ENCODE measurements at places on chromosomes 1 and 21. TPM values are rescaled to one million over a fixed set of nuclear protein-coding genes. Genes with fewer than 3 reads are reported as not detected.

PADI4 gene
- total RNA-seq, result not detected

PLA2G2A gene
- total RNA-seq, result not detected

LRRC42 gene
- 59.1 TPM for total RNA-seq

STIL gene
- total RNA-seq, result 41.3 TPM

SZT2 gene
- total RNA-seq, result 44.6 TPM

ENAH gene
- 267 TPM for total RNA-seq

EDEM3 gene
- total RNA-seq, result 20.1 TPM

DCDC2B gene
- not detected for total RNA-seq

CYP4A11 gene
- 2.1 TPM for total RNA-seq

CAMSAP2 gene
- 22.2 TPM for total RNA-seq

PPT1 gene
- total RNA-seq, result 88.2 TPM

PCAT6 gene
- 5.0 TPM for total RNA-seq

DNA sequence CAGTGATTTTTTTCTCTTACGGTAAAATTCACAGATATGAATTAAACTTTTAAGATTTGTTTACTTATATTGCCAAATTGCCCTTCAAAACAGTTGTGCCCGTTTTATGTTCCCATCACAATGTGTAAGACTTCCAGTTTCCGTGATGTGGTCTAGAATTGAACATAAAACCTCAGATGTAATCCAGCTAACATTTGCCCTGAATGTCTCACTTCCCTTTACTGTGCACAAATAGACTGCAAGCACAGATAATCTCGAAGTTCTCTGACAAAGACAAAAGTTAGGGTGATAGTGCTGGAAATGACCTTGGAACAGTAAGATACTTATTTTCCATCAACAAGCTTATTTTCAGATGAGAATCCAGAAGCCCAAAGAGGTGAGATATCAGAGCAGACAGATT lies 177.5 kb downstream of the ZZZ3 start:
- no peak overlapping the region for H3K27ac ChIP-seq
- no peaks in the 10 kb centered on the region for H3K36me3 ChIP-seq
- no peaks in the 10 kb centered on the region for H3K27me3 ChIP-seq
- no peaks in the 10 kb centered on the region for H3K4me1 ChIP-seq
- no peak overlapping the region for H3K4me3 ChIP-seq

- no peaks in the 10 kb centered on the region for H3K27me3 ChIP-seq
- peaks cover 3% of the 10 kb centered on the region for H3K4me1 ChIP-seq
- DNase-seq, result no peak
- no peak overlapping the region for H3K4me3 ChIP-seq
- no peaks in the 10 kb centered on the region for H3K36me3 ChIP-seq
- no peak overlapping the region for H3K27ac ChIP-seq
These were observed 106.9 kb downstream of the RIPK4 start for GRCh38 chr21:41659791-41660560.

- no peak overlapping the region for H3K4me3 ChIP-seq
- H3K27me3 ChIP-seq, result no peaks in the 10 kb centered on the region
- no peaks in the 10 kb centered on the region for H3K4me1 ChIP-seq
- peaks cover 8% of the 10 kb centered on the region for H3K36me3 ChIP-seq
These were observed 277.6 kb downstream of the KIF26B start for GRCh38 chr1:245432228-245432875.

GRCh38 chr1:201206176-201206575 lies 15.6 kb downstream of the IGFN1 start:
- no peaks in the 10 kb centered on the region for H3K4me1 ChIP-seq
- peaks cover 41% of the 10 kb centered on the region for H3K27me3 ChIP-seq

- peaks cover 48% of the 10 kb centered on the region for H3K27me3 ChIP-seq
- H3K36me3 ChIP-seq, result no peaks in the 10 kb centered on the region
- DNase-seq, result no peak
- peaks cover 7% of the 10 kb centered on the region for H3K4me1 ChIP-seq
These were observed 17.8 kb downstream of the ABCG1 start for GRCh38 chr21:42236693-42237092.

- no peaks in the 10 kb centered on the region for H3K27me3 ChIP-seq
- peak; percentile 29 for DNase-seq
- H3K4me3 ChIP-seq, result no peak overlapping the region
- no peaks in the 10 kb centered on the region for H3K36me3 ChIP-seq
- H3K4me1 ChIP-seq, result no peaks in the 10 kb centered on the region
- no peak overlapping the region for H3K27ac ChIP-seq
These were observed 157.6 kb upstream of the EDN2 start for GRCh38 chr1:41641941-41642527.

DNA sequence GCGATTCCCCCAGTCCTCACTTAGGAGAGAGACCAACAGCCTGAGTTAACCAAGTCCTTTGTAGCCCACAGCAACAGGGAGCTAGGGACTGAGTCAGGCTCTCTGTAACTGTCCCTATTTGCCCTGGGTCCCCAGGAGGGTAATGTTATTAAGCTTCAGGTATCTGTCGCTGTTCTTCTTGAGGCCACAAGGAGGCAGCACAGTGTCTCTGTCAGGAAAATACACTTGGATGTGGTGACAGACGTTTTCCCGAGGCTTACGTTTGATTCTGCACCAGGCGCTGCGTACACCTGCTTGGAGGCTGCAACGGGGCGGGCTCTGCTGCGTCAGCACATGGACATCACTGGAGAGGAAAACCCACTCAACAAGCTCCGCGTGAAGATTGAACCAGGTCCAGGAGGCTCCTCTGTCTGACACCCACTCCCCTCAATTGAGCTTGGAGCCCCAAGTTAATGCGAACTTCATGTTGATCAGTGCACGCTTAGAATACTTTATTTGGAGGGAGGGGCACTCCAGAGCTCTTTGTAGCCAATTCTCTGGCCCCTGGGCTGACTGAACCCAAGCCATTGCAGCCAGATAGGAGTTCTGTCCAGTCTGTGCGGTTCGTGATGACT lies 10.7 kb upstream of the ELF3 start:
- H3K4me1 ChIP-seq, result no peaks in the 10 kb centered on the region
- DNase-seq, result peak; percentile 79
- H3K27ac ChIP-seq, result no peak overlapping the region
- peaks cover 82% of the 10 kb centered on the region for H3K36me3 ChIP-seq

DNA sequence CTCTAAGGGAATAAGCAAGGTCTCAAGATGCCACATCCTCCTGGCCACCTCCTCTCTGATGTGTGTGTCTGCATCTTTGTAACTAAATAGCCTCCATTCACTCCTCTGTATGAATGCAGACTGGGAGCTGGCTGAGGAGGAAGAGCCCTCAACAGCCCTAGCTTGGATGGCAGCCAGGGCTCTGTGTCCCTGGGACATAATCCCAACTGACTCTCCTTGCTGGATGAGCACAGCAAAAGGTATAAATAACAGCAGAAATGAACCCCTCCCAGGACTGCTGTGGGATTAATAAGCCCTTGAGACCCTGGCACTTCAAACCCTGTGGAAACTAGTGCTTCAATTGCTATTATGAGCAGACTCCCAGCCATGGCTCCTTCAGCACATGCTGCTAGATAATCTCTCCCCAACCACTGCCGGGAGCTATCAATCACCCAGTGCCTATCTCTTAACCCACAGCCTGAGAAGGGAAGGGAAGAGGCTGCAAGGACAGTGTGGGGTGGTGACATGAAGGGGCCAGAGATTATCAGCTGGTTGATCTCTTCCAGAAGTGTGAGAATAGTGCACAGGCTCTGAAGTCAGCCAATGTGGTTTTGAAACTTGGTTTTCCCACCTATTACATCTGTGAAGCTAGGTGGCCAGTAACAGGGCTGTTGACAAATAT lies 152.2 kb downstream of the TNR start:
- peak; percentile 54 for DNase-seq
- no peaks in the 10 kb centered on the region for H3K27me3 ChIP-seq
- H3K36me3 ChIP-seq, result no peaks in the 10 kb centered on the region
- H3K27ac ChIP-seq, result no peak overlapping the region
- peaks cover 7% of the 10 kb centered on the region for H3K4me1 ChIP-seq
- H3K4me3 ChIP-seq, result no peak overlapping the region

GRCh38 chr21:44836666-44837471 lies 19.0 kb upstream of the SUMO3 start:
- no peaks in the 10 kb centered on the region for H3K36me3 ChIP-seq
- DNase-seq, result peak; percentile 72
- H3K27me3 ChIP-seq, result no peaks in the 10 kb centered on the region
- no peaks in the 10 kb centered on the region for H3K4me1 ChIP-seq
- H3K27ac ChIP-seq, result no peak overlapping the region
- no peak overlapping the region for H3K4me3 ChIP-seq

GRCh38 chr1:109814993-109815786 lies 51.5 kb upstream of the EPS8L3 start:
- DNase-seq, result peak; percentile 12
- no peaks in the 10 kb centered on the region for H3K27me3 ChIP-seq
- no peak overlapping the region for H3K27ac ChIP-seq
- H3K4me1 ChIP-seq, result no peaks in the 10 kb centered on the region

- no peak overlapping the region for H3K27ac ChIP-seq
- H3K4me1 ChIP-seq, result no peaks in the 10 kb centered on the region
- H3K4me3 ChIP-seq, result no peak overlapping the region
- no peaks in the 10 kb centered on the region for H3K36me3 ChIP-seq
These were observed 147.1 kb downstream of the KIF26B start for GRCh38 chr1:245301921-245302320.

DNA sequence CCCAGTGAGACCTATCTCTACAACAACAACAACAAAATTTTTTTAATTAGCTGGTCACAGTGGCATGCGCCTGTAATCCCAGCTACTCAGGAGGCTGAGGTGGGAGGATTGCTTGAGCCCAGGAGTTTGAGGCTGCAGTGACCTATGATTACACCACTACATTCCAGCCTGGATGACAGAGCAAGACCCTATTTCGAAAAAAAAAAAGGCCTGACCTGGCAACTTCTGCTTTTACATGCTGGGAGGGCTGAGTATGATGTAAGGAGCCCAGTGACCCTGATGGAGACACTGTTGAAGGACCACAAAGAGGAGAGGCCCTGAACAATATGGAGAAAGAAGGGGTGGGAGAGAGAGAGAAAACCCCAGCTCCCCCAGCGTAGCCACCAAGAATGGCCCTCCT lies 9.2 kb upstream of the VPS26C start:
- H3K27ac ChIP-seq, result no peak overlapping the region
- H3K4me3 ChIP-seq, result no peak overlapping the region
- H3K27me3 ChIP-seq, result no peaks in the 10 kb centered on the region
- no peaks in the 10 kb centered on the region for H3K36me3 ChIP-seq

DNA sequence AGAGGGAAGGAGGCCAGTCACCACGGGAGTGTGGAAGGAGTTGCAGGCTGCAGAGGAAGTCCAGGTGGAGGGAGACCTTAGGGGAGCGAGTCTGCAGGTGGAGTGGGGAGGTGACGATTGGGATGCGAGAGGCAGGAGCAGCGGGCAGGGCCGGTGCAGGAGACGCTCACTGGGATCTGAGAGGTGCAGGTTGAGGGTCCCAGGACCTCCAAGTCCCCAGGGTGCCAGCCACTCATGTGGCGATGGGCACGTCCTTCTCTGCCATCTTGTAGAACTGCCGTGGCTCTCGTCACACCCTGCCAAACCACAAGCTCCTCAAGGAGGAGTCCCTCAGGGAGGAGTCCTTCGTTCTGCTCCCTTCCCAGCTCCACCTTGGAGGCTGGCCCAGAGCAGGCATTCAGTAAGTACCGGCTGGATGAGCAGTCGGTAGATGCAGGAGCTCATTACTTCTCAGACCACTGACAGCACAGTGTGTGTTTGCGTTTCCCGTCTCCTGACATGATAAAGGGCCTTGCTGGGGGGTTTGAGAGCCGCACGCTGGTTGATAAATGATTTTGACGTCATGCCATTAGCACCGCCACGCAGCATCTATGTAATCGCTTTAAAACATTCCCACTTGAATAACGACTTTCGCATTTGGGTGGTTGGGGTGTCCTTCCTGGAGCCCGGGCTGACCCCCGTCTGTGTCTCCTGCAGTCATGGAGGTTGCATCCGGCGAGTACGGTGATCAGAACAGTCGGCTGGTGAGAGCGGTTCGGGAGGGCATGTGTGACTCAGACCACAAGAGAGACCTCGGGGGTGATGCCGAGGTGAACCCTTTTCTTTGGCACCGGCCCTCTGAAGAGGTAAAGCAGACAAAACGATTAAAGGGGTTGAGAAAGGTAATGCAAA lies 27.8 kb downstream of the TFF3 start:
- H3K4me3 ChIP-seq, result no peak overlapping the region
- no peak overlapping the region for H3K27ac ChIP-seq
- H3K36me3 ChIP-seq, result no peaks in the 10 kb centered on the region
- no peak for DNase-seq
- no peaks in the 10 kb centered on the region for H3K4me1 ChIP-seq

DNA sequence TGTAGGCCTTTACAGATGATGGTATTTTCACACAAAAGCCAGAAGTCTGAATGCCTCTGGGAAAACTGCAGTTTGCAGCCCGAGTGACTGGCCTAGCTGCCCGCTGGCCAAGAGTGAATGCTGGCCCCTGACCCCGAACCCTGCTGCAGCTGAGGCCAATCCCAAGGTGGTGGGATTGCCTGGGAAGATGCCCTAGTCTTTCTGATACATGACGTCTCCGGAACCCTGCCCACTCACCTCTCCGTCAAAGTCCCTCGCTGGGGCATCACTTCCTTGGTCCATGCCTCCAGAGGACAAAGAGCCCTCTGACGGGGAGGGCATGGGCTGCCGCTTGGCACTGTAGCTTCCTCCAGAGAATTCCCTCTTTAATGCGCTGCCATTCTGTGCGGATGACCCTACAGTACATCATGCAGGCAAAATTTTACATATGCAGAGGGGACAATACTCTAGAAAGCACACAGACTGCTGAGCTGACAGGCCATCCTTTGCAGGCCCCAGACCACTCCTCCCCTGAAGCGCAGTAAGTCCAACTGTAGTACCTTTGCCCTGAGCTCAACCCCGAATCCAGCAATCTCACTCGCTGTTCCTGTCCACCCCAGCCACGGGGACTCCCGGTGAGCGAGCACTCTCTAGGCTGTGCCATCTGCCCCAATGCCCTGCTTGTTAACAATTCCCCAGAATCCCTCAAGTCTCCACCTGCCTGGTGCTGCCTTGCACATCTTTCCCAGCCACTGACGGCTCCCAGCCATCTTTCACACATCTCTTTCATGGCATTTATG lies 54.7 kb downstream of the COQ8A start:
- no peaks in the 10 kb centered on the region for H3K27me3 ChIP-seq
- no peaks in the 10 kb centered on the region for H3K36me3 ChIP-seq
- peaks cover 7% of the 10 kb centered on the region for H3K4me1 ChIP-seq
- no peak overlapping the region for H3K4me3 ChIP-seq

DNA sequence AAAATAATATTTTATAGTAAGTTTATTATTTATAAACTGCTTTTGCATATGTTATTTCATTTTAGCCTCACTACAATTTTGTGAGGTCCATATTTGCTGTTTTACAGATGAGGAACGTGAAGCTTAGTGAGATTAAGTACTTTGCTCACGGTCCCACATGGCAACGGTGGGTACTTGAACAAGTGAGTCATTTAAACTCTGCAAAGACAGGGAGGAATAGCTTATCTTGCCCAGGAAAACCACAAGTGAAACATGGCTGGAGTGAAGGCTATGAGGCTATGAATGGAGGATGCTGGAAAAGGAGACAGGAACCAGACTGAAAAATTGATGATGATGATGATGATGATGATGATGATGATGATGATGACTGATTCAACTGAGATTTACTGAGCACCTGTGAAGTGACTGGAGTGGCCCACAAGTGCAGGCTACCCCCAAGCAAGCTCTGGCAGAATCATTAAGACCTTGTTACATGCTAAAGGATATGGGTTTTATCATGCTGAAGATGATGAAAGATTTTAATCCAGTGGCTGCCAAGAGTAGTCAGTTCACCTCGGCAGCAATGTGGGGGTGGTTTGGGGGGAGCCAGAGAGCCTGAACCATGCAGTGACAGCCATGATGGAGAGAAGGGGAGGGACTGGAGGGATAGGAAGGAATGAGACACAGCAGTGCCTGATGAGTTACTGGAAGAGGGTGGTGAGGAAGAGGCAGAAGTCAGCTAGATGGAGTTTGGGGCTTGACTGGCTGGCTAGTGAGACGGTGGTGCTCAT lies 1.4 kb upstream of the ABCA4 start:
- DNase-seq, result peak; percentile 19
- no peak overlapping the region for H3K27ac ChIP-seq
- H3K4me3 ChIP-seq, result no peak overlapping the region
- peaks cover 51% of the 10 kb centered on the region for H3K4me1 ChIP-seq
- H3K27me3 ChIP-seq, result no peaks in the 10 kb centered on the region

All from endodermal cell (in vitro differentiated cells).